ENCODE measurements at places on chromosomes 2 and 18.

DNA sequence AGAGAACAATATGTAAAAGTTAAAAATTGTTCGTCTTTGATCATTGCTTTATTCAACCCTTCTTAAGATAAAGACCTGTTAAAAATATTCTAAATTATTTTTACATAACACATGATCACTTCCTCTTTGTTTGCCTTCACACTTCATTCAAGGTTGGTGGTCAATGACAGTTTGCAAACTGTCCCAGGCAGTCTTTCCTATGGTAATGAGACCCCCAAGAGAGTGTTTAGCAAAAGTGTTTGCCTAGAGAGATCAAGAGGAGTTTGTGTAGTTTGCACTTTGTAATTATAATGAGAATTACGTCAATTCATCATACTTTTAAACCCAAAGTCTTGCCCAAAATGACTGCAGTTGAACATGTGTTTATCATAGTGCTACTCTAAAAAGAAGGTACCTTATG is 77.2 kb upstream of the ABCA12 start:
- DNase-seq: no peak

- no peak for DNase-seq
Measured at GRCh38 chr18:79283131-79283810, 112.5 kb upstream of the NFATC1 start.

DNA sequence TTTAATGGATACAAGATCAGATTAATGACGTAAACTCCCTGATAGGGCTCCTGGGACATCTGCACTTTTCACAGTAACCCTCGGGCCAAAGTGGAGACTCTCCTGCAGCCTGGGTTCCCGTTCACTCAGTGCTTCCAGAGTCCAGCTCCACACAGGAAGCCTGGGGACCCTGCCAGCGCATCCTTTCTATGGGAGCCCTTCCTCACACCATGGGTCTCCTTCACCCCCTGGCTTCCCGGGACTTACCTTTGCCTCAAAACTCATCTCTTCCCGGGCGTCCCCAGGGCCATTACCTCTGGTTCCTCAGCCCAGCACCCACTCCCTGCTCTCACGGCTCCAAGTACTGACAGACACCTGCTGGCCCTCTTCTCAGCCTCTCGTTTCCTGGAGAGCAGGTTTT is 40.7 kb upstream of the KLF11 start:
- no peak for DNase-seq

GRCh38 chr18:46712406-46712805 is 44.4 kb downstream of the ST8SIA5 start:
- no peak for DNase-seq

DNA sequence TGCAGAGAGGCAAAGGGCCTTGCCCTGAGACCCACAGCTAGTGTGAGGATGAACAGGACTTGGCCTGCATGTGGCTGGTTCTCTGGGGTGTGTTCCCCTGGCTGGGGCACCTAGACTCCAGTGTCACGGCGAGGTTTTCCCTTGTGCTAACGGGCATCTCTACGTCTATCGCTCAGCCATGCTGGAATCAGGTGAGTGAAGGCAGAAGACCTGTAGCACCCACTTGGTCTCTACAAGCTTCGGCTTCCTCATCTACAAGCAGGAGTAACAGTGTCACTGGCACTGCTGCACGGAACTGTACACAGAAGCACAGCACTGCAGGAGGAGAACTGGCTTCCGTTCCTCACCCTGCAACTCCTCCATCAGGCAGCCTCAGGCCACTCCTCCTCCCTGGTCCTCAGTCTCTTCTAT is 30.6 kb downstream of the HS1BP3 start:
- DNase-seq: no peak

DNA sequence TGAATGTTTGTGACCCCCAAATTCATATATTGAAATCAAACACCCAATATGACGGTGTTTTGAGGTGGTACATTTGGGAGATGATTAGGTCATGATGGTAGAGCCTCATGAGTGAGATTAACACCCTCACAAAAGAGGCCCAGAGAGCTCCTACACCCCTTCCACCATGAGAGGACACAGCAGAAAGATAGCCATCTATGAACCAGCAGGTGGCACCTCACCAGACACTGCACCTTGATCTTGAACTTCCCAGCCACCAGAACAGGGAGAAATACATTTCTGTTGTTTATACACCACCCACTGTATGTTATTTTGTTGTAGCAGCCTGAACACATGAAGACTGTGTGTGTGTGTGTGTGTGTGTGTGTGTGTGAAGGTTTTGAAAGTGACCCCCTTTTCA is 58.1 kb downstream of the ST3GAL5 start:
- no peak for DNase-seq

GRCh38 chr18:78168526-78168925 is 811.1 kb upstream of the SALL3 start:
- no peak for DNase-seq

GRCh38 chr18:49008716-49009115 is 58.0 kb upstream of the SMAD7 start:
- DNase-seq: no peak

- DNase-seq: no peak
Measured at GRCh38 chr2:125756431-125756830, 899.5 kb upstream of the GYPC start.

DNA sequence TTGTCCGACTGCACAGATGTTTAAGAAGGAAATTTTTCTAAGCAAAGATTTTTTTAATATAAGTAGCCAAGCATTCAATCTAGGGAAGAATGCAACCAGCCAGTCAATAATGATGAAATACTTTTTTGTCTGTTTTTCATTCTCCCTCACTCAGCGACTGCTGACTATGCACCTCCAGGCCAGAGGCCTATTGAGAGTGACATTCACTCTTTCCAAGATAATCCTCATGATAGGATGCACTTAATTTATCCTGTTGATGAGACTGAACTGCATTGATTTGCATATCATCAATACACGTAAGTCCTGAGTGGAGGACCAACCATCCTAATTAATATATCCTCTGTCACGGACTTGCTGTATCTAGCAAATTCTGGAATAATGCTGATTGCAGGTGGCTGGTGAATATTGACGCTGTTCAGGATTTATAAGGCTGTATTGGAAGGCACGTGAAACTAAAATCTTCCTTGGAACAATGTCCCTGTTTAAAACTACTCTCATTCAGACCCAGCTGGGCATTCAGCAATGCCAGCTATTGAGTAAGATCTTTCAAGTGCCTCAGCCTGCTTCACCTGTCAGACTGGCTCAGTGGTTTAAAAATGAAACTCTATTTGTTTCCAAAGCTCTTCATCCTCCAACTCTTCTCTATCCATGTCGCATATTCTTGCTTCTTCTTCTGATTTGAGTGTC is 142.2 kb downstream of the MAP2 start:
- no peak for DNase-seq

Data from activated CD8-positive, alpha-beta memory T cell treated with anti-CD3 and anti-CD28 coated beads for 48 hours (primary cell).